ENCODE measurements at places on chromosomes 2 and 18.

GRCh38 chr2:27072920-27073319 is 1.5 kb upstream of the OST4 start:
- no peak for DNase-seq

- DNase-seq, result no peak
These were observed 325.6 kb downstream of the NR4A2 start for GRCh38 chr2:156006721-156007618.

- no peak for DNase-seq
These were observed 1293.9 kb upstream of the LRRTM1 start for GRCh38 chr2:81598453-81598852.

DNA sequence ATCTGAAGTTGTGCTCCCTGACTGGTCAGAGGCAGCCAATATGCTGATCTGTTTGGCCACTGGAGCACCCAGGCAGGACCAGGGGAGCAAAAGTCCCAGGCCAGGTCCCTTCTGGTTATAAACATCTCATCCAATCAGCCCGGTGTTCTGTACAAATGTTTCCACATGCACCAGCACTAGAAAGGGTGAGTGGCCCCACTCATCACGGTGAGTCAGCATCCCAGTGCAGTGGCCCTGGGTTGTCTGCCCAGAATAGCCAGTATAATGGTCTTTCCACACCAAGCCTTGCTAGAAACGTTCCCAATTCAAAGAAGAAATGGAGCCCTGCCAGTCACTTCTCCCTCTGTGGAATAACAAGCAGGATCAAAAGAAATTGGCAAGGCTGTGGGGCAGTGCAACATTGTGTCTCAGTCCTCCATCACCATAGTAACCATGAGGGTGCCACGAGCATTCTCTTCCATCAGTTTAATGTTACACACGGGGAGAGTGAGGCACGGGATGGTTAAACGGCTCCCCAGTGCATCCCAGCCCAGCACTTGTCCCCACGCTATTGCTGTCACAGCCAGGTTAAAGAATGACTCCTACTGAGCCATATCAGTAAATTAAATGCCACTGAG is 174.9 kb downstream of the SEPTIN10 start:
- DNase-seq, result peak; percentile 10

DNA sequence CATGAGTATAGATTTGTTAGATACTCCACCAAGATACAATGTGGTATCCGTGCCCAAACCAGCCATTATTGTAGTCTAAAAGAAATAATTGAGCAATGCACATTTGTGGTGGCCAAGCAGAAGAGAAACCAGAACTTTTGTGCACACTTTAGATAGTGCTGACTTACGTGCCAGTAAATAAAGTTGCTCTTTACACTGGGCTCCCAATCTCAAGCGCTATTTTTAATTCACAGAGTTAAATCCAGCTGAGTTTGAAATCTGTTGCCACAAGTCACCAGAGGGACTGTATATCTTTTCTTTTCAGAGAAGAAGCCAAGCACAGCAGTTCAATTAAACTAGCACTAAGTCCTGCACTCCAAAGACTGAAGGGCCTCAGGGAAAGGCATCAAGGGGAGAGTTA is 680.4 kb downstream of the TDRD15 start:
- no peak for DNase-seq

DNA sequence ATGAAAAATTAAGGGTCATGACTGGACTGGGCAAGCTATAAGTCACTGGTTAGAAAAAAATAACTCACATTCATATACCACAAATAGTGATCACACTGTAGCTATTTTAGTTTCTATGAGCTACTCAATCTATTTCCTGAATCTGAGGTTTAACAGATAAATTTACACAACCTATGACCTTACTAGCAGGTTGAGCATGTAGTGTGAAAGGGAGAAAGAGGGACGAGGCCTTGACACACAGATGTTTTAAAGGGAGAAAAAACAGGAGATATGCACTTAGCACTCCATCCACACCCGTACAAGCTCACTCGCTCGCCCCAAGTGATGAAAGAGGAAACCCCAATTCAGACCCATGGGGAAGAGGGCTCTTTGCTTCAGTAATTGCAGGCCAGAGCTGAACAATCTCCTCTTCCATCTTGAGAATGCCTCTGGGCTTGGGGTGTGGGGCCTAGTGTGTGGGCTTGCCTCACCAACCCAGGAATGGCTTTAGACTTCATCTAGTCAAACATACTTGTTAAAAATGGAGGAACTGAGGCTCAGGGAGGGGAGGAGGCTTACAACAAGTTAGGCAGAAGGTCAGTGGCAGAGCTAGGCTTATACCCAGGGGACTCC is 10.7 kb downstream of the CYRIA start:
- no peak for DNase-seq

DNA sequence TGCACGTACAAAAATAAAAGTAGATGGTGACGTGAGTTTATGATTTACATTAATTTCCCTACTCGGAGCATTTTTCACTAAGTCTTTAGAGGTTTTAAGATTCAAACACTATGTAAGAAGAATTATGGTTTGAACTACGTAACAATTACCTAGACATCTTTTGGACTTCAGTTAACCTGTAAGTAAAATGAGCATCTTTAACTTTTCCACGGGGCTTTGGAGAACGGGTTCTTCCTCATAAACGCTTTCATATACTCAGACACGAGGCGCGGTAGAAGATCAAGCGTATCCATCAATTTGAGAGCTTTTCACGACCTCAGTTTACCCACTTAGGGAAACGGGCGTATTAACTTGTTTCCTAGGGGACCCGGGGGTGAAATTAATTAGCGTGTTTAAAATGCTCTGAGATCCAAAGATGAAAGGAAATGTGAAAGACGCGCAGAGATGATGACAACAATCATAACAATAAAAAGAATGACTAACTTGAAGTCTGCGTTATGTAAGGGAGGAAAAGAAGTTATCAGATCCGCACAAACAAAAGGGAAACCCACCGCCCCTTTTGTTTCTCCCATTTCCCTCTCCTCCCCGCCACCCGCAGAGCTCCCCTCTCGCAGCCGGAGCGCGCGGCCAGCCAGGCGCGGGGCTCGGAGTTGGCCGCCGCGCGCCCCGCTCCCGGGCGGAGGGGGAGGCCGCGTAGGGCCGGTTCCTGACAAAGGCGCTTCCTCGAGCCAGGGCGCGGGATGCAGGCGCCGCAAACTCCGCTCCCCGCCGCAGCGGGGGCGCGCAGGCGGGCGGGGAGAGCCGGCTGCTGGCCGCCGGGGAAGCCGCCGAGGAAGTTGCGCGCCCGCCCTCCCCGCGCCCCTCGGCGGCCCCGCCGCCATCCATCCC is 807 bp downstream of the PELI1 start:
- DNase-seq, result peak; percentile 30

DNA sequence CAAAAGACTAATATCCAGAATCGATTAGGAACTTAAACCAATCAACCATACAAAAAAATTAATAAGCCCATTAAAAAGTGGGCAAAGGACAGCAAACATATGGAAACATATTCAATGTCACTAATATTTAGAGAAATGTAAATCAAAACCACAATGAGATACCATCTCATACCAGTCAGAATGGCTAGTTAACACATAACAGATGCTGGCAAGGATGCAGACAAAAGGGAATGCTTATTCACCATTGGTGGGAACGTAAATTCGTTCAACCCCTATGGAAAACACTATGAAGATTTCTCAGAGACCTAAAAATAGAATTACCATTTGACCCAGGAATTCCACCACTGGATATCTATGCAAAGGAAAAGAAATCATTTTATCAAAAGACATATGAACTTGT is 468.2 kb upstream of the ST6GAL2 start:
- DNase-seq, result no peak

DNA sequence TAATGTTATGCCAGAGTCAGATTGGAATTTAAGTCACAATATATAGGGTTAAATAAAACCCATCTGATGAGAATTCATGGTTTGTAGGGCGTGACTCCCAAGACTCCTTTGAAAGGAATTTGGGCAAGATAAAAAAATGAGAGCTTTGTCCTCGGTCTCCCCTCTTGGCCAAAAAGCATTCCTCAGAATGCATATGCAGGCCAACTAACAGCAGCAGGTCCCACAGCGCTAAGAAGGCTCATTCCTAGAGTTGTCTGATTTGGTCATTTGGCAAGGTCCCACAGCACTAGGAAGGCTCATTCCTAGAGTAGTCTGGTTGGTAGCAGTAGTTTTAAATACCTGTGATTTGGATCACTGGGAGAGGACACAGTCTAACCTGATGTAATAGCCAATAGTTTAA is 106.3 kb upstream of the B3GNT2 start:
- DNase-seq, result no peak

DNA sequence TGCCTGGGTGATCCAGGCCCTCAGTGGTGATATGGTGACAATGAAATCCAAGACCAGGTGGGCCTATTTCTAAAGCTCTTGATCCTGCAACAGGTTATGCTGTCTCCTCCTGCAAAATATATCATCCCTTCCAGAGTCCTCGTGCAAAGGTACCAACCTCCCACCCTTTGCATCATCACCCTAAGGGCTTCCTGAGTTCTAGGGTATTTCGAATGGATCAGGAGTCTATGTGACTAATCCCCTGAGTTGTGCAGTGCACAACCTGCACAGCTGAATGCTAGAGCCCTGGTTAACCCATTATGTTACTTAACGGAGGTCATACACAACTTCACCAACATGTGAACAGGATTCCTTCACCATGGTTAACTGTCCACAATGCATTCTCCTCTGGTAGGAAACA is 13.4 kb upstream of the NPAS2 start:
- no peak for DNase-seq

Data from NCI-H524 (cell line).